ENCODE measurements at places on chromosomes 4 and X.
A peak's percentile ranks its signal among the peaks of the same experiment; 100 is the strongest.

- DNase-seq, result no peak
Observed at GRCh38 chrX:72536542-72536941, 36.1 kb downstream of the HDAC8 start.

DNA sequence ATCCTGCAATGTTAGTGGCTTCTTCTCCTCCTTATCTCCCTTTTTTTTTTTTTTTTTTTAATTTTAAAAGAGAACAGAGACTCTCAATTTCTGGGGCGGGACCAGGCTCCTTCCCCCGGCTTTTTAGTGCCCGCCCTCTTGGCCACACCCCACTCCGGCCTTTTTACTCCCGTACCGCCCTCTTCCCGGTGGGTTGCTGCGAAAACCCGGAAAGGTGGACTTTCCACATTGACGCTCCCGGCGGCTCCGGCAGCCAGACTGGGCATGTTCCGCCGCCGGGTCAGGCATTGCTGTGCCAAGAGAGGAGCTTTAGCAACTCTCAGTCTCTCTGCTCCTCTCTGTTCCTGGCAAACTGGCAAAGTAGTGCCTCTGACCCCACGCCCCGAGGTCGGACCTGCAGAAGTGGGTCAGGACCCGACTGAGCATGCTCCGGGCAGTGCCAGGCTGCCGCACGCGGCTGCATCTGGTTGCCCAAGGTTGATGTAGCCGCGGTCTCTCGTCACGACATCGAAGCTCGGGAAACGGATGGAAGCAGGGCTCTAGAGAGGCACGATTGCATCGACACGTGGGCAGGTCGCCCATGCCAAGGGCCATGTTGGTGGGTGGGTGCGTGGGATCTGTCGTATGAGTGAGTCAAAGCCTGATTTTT, 1.1 kb upstream of the MFAP3L start:
- DNase-seq, result peak; percentile 95

DNA sequence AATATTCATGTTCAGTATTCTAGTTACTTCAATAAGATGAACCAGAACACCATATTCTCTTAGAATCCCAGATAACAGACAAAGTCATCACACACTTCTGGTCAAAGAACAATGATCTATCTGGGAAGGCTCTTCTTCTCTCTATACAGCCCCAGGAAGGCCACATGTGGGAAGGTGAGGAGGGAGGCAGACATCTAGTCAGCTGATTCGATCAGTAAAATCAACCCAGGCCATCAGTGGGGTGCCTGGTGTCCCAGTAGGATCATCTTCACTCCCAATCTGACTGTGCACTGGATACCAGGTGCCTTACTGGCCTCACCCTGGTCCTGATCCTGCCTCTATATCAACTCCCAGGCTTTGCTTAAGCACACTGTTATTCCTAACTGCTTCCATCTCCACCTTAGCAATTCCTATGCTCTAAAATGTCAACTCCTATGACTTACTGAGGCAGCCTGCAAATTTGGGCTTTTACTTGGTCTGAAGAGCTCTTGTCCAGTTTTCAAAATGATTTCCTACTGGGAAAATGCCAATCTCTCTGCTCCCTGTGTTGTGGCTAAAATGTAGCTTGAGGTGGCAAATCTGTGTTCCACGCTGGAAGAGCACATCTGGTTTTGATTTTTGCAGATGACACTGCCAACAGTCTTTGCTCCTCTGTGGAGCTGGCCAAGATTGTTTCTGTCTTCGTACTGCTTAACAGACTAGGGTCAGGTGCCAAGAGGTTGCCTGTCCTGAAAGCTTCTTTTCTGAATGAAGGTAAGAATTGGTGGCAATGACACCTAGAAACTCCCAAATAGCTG, 128.7 kb downstream of the MGST2 start:
- peak; percentile 36 for DNase-seq

GRCh38 chrX:68834371-68835103, 5.7 kb downstream of the EFNB1 start:
- no peak for DNase-seq

- DNase-seq, result peak; percentile 44
Observed at GRCh38 chr4:124065422-124065821, 647.1 kb downstream of the ANKRD50 start.

DNA sequence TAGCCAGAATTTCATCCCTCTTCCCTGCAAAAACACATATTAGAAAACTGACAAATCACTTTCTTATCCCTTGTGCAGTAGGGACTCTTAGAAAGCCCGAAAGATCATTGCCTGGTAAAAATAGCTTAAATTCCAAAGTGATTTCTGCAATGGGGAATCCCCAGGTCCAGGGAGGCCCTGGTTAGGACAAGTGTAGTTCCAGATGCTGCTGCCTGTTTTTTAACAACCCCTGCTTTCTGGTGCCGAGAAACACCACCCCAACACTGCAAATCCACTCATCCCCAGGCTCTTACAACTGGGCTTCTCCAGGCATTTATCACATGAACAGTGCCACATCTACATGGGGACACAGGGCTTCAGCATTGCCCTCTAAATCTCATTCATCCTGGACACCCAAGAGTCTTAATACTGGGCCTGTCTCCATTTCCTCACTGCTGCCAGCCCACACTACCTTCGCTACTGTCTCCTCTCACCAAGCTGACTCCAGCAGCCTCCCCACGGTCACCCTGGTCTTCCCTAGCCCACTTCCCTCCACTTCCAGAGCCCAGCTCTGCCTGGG, 112.2 kb upstream of the PSAPL1 start:
- peak; percentile 67 for DNase-seq

DNA sequence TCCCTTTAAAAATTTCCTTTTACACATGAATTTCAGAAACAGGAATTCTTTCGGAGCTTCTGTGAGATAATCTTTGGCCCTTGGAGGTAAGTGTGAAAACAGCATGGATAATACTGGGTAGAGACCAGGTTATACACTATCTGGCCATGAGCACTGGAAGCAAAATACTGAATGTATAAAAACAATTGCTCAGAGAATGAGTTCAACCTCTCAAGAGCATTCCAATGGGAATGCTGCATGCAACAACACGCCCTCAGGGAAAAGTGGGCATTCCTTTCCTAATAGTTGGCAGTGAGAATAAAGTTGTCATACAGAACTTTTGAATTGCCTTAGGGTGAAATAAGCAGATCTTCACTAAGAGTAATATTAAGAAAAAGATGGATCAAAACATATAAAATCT, 574.8 kb upstream of the DIPK2B start:
- DNase-seq, result peak; percentile 81

- DNase-seq, result peak; percentile 61
Observed at GRCh38 chr4:159104694-159105414, 2.0 kb downstream of the RAPGEF2 start.

- DNase-seq, result peak; percentile 61
Observed at GRCh38 chr4:123559955-123560871, 163.6 kb downstream of the SPRY1 start.

- peak; percentile 19 for DNase-seq
Observed at GRCh38 chr4:110540581-110540980, 64.6 kb downstream of the ENPEP start.

DNA sequence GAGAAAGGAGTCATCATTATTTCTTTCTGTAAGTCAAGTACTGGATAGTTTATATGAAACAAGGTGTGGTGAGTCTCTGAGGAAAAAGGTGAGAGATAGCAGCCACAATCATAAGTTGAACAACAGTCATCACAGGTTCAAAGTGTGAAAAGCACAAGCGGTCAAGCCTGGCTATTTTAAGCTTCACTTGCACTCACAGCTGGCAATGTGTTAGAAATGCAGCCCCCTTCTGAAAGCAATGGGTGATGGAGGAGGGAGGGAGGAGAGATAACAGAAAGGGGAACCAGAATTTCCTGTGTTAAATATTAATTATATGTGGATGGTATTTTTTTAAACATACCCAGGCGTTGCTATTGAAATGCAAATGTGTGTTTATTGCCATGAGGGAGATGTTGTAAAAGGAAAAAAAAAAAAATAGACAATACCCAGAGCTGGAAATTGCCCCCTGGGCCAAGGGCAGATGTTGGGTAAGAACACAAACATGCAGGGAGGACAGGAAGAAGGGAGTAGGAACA, 26.9 kb upstream of the BMP3 start:
- DNase-seq, result no peak

GRCh38 chr4:184727430-184727829, 6.5 kb downstream of the CENPU start:
- DNase-seq, result no peak

DNA sequence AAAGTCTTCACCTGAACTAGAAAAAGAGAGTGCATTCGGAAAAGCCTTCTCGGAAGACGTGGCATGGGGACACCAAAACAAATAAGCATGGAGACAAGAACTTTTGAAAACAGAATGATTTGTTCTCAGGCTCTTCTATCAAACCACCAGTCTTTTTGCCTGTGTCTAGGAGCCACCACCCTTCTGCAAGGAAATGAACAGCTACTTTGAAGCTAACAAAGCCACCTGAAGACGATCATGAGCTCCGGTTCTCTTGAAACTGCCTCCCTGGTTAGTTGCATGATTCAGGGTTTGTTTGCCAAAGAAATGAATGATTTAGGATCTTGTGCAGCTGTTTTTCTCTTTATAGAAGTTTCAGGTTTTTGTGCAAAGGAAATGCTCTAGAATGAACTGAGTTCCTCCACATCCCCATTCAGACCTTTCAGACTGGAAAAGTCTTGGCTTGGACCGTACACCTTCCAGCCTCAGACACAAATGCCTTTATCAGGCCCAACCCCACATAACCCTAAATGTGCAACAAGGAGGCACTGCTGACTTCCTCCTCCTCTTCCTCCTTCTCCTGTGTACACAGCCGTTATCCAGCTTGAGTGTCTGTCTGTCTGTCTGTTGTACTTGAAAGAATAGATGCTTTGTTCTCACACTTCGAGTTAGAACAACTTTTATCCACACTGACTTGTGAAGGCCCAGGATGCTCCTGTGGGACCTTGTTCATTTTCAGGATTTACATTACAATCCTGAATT, 334.8 kb upstream of the KLF3 start:
- DNase-seq, result no peak

GRCh38 chr4:151887031-151887815, 126.4 kb upstream of the GATB start:
- no peak for DNase-seq

GRCh38 chrX:150167482-150168324, 195.4 kb upstream of the MAMLD1 start:
- no peak for DNase-seq

DNA sequence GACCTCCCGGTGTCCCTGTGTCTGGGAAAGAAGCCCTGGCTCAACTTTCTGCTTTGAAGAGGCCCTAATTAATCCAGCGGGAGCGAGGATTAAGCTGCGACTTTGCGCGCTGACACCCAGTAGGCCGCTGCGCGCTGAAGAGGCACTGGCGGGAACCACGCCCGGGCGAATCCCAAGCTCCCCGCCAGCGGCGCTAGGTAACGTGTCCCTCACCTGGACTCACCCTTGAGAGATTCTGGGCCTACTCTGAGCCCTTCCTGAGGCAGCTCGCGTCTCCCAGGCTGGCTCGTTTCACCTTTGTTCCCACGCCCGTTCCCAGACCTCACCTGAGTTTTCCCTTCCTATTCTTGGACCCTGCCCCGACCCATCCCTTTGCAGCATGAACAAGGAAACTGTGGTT, 616 bp upstream of the KLHL34 start:
- no peak for DNase-seq

DNA sequence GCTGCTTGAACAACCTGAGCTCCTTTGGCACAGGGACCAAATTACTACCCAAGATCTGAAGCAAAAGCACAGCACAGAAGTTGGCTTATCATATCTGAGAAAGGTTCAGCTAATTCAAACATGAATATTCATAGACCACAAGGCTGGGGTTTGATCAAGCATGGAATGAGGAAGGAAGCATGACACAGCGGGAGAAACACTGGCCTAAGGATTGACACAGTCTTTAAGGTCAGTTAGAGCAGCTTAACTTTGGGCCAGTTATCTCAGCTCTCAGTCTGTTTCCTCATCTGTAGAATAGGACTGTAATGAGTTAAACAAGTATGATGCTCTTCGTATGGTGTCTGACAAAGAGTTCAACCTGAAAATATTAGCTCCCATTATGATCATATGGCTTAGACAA, 88.5 kb upstream of the CBR4 start:
- DNase-seq, result peak; percentile 52

DNA sequence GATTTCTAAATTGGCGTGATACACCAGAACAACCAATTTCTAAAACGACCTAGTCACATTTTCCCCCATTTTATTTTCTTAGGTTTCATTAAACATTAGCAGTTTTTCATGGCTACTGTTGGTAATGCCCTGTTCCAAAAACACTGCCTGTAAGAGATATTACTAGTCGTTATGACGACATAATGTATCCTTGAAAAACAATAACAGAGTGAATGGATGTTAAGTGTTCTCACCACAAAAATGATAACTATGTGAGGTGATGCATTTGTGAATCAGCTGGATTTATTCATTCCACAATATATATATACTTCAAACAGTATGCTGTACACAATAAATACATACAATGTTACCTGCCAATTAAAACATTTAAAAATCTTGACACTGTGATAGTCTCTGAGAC, 1147.6 kb upstream of the PCDH10 start:
- peak; percentile 75 for DNase-seq

DNA sequence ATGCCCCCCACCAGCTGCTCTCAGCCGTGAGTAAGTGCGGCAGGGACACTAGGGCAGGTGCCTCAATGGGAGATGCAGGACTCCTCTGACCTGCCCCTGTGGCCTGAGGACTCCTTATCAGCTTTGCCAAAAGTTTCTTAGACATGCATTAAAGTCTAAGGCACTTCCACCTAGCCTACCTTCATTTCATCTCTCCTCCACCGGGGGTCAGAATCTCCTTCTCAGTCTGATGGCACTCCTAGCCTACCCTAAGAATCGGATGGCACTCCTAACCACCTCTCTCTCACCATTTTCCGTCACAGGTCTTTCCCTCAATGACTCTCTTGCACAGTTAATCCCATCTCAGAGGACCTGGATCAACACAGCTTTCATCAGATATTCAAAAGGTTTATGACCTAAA, 85.9 kb downstream of the OTC start:
- DNase-seq, result no peak

DNA sequence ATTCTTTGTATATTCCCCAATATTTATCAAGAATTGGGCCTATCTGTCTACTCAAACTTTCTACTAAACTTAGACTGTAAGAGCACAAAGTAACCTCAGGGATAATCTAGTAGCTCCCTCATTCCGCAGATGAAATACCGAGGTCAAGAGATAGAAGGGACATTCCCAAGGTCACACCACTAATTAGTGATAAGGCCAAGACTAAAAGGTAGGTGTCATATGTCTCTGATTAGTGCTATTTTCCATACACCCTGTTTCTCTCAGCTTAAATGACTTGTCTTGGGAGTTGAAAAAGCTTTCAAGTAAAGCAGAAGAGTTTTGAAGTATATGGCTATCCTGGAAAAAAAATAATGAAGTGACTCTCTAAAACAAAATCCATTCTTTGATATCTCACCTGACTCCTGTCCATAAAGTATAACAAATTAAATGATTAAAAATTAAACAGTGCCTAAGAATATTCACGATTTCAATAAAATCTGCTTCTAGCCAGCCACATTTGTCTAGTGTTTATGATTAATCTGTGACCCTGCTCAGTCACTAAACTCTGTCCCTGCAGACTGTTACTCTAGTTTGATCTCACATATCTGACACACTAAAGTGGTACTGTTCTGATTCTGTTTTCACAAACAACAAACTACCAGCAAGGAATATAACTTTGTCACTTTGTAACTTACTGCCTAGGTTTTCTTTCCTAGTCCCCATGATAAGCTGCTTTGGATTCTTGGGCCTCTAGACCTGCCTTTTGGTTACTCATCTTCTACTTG, 10.3 kb downstream of the GPR174 start:
- no peak for DNase-seq

Measured in IMR-90 (cell line).